ENCODE measurements at places on chromosomes 2 and 18.

DNA sequence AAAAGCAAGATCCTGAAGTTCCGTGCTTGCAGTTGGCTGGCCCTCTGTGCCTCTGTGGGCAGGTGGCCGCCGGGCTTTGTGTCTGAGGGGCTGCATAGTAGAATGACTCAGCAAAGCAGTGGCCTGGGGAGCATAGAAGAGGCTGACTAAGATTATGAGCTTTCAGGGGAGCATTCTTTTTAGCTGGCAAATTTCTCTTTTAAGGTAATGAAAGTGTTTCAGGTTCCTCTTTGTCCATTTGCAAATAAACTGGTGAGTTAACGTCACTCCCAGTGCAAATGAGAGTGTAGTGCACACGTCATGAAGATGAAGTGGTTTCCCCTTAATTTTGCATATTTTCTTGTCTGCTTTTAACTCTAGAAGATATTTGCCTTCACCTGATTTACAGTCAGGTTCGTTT is 98.6 kb downstream of the BCL2L11 start:
- no peaks in the 10 kb centered on the region for H3K4me1 ChIP-seq
- H3K4me3 ChIP-seq: no peak overlapping the region
- H3K36me3 ChIP-seq: no peaks in the 10 kb centered on the region

DNA sequence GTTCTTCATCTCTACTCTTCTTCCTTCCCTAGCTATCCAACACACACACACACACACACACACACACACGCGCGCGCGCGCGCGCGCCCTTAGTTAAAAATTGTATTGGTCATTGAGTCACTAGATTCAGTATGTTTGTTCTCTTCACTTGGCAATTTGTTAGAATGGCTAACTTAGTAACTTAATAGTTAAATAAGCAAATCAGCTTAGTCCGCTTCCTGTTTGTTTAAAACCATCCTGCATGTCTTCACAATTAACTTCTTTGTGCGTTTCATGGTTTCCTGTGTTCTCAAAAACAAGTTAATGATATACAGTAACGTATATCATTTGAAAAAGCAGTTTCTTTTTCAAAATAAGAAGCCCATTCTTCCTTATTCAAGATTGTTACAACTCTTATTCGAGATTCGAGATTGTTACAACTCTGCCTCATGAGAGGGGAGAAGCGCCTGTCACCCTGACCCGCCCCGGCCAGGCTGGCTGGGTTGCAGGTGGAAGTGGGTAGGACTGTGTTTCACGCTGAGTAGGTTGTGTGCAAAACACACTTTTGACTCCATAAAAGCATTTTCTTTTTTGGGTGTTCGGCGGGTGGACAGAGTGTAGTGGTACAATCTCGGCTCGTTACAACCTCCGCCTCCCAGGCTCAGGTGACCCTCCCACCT is 9.5 kb upstream of the CNNM3 start:
- no peaks in the 10 kb centered on the region for H3K36me3 ChIP-seq
- no peaks in the 10 kb centered on the region for H3K27me3 ChIP-seq
- H3K4me3 ChIP-seq: no peak overlapping the region

- DNase-seq: no peak
- peak overlapping the region; percentile 100 for H3K4me3 ChIP-seq
- peaks cover 36% of the 10 kb centered on the region for H3K4me1 ChIP-seq
- H3K27ac ChIP-seq: peak overlapping the region; percentile 61
- no peaks in the 10 kb centered on the region for H3K27me3 ChIP-seq
These were observed 689 bp downstream of the OST4 start for GRCh38 chr2:27070653-27071276.

- no peaks in the 10 kb centered on the region for H3K27me3 ChIP-seq
- H3K4me1 ChIP-seq: no peaks in the 10 kb centered on the region
- H3K4me3 ChIP-seq: no peak overlapping the region
These were observed 56.3 kb downstream of the POMC start for GRCh38 chr2:25112113-25112512.

GRCh38 chr2:6883448-6884122 is 6.0 kb downstream of the RSAD2 start:
- no peak overlapping the region for H3K27ac ChIP-seq
- DNase-seq: no peak
- no peaks in the 10 kb centered on the region for H3K36me3 ChIP-seq
- no peaks in the 10 kb centered on the region for H3K27me3 ChIP-seq
- no peak overlapping the region for H3K4me3 ChIP-seq
- no peaks in the 10 kb centered on the region for H3K4me1 ChIP-seq

DNA sequence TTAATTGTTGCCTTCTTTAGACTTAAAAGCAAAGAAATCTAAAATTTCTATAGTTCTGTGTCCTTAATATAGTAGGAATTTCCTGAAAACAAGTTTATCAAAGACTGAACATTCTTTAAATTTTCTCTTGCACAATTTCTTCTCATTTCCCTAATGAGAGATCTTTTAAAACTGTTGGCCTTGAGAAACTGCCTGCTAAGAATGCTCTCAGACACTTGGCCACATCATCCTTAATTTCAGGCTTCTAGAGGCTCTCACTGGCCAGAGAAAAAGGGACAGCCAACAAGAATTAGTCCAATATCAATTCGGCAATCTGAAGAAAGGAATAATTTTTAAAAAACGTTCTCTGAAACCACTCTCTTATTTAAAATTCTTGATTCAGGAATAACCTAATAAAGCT is 167.0 kb upstream of the CREB1 start:
- H3K36me3 ChIP-seq: no peaks in the 10 kb centered on the region
- DNase-seq: no peak
- no peak overlapping the region for H3K27ac ChIP-seq
- H3K27me3 ChIP-seq: no peaks in the 10 kb centered on the region
- no peaks in the 10 kb centered on the region for H3K4me1 ChIP-seq

DNA sequence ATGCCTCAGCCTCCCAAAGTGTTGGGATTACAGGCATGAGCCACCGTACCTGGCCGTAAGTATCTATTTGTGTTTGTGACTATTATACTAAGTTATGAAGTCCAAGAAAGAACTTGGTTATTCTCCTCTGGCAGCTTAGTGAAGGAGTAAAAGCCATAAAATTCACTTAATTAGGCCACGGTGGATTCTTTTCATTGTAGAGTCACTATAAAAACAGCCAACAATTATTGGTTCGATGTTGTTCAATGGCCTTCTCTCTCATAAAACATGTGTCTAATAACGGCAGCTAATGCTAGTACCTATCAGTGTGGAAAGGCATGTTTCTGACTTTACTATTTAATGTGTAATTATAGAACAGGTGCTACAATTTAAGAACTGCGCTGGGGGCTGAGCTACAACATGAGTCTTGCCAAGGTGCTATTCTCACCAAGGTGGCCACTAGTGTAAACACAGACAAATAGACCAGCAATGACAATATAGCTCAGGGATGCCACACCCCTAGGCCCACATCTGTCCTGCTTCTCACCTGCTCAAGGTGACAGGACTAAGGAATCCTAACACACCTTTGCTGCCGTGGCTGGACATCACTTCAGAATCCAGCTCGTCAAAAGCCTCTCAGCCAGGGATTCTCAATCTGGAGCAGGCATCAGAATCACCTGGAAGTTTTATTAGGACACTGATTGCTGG is 17.2 kb downstream of the ATP8B1 start:
- H3K27me3 ChIP-seq: no peaks in the 10 kb centered on the region
- no peak for DNase-seq
- no peak overlapping the region for H3K27ac ChIP-seq
- H3K4me1 ChIP-seq: no peaks in the 10 kb centered on the region
- H3K4me3 ChIP-seq: no peak overlapping the region

GRCh38 chr2:186925514-186925913 is 76.5 kb upstream of the ZSWIM2 start:
- no peak overlapping the region for H3K4me3 ChIP-seq
- no peak for DNase-seq
- H3K27ac ChIP-seq: no peak overlapping the region
- no peaks in the 10 kb centered on the region for H3K27me3 ChIP-seq
- H3K4me1 ChIP-seq: no peaks in the 10 kb centered on the region

DNA sequence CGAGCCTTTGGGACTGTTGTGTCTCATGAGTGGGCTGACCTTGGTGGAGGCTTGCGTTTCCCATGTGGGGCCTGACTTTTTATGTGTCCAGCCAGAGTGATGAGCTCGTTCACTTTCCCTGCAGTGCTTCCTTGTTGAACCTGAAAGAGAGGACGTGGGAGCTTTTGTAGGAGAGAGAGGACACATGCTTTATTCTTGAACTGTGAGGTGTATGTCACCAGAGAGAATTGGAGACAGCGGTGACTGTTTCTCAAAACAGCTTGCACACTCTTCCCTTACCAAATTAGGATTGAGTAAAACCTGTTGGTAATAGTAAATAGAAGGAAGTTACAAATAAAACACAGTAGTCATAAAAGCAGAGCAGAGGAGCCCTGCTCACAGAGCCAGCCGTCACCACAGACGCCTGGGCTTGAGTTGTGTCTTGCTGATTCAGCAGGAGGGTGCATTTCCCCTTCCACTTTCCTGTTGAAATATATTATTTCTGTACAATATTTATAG is 60.7 kb downstream of the INPP4A start:
- no peaks in the 10 kb centered on the region for H3K27me3 ChIP-seq
- peaks cover 74% of the 10 kb centered on the region for H3K4me1 ChIP-seq
- DNase-seq: peak; percentile 77
- peak overlapping the region; percentile 97 for H3K27ac ChIP-seq
- peak overlapping the region; percentile 10 for H3K4me3 ChIP-seq

DNA sequence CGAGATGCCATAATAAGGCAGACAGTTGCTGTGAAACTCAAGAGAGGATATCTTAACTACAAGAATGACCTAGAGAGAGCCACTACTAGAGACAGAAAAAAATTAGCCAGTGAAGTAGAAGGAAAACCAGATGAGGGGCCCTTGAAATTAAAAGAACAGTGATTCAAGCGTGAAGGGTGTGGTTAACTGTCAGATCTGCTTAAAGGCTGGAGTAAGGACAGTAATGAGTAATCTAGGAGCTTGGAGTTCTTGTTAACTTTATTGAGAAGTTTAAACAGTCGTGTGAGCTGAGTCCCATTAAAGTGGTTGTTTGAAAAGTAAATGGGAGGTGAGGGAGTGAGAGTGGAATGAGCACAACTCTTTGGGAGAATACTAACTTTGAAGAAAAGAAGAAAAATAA is 21.3 kb downstream of the PIGN start:
- no peak overlapping the region for H3K27ac ChIP-seq
- no peaks in the 10 kb centered on the region for H3K4me1 ChIP-seq
- no peak for DNase-seq
- no peaks in the 10 kb centered on the region for H3K27me3 ChIP-seq
- no peaks in the 10 kb centered on the region for H3K36me3 ChIP-seq

GRCh38 chr2:113846429-113846828 is 43.5 kb upstream of the ACTR3 start:
- H3K27me3 ChIP-seq: no peaks in the 10 kb centered on the region
- no peaks in the 10 kb centered on the region for H3K36me3 ChIP-seq
- no peaks in the 10 kb centered on the region for H3K4me1 ChIP-seq
- no peak overlapping the region for H3K4me3 ChIP-seq
- no peak for DNase-seq

DNA sequence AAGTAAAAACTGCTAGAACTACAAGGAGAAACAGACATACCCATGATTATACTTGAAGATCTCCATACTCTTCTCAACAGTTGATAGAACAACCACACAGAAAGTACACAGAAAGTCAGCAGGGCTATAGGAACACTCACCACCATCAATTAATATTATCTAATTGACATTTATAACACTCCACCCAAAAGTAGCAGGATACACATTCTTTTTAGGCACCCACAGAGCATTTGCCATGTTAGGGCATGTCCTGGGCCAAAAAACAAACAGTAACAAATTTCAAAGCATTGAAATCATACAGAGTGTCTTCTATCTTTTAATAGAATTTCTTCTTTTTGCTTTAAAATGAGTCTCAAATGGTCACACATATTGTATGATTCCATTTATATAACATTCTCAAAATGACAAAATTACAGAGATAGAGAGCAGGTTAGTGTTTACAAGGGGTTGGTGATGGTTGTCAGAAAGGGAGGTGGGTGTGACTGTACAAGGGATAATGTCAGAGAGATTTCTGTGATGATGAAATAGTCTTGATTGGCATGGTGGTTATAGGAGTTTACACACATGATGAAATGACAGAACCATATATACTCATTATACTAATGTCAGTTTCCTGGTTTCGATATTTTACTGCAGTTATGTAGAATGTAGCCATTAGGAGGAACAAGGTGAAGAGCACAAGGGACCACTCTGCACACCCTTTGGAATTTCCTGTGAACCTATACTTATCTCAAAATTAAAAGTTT is 82.8 kb downstream of the NCK2 start:
- H3K27ac ChIP-seq: no peak overlapping the region
- H3K4me3 ChIP-seq: no peak overlapping the region
- no peak for DNase-seq
- no peaks in the 10 kb centered on the region for H3K27me3 ChIP-seq
- H3K4me1 ChIP-seq: no peaks in the 10 kb centered on the region
- H3K36me3 ChIP-seq: no peaks in the 10 kb centered on the region

DNA sequence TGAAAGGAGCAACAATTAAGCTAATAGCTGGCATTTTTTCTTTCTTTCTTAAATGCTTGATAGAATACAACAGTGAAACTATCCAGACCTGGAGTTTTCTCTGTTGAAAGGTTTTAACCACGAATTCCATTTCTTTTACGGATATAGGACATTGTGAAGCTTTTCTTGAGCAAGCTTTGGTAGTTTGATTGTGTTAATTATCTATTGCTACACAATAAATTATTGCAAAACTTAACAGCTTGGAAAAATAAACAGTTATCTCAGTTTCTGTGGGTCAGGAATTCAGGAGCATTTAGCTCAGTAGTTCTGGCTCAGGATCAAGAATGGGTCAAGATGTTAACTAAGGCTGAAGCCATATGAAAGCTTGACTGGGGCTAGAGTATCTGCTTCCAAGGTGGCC is 11.7 kb downstream of the PHOSPHO2 start:
- H3K4me1 ChIP-seq: no peaks in the 10 kb centered on the region
- no peaks in the 10 kb centered on the region for H3K36me3 ChIP-seq
- H3K27ac ChIP-seq: no peak overlapping the region
- no peak for DNase-seq

GRCh38 chr2:31893094-31893493 is 117.7 kb downstream of the MEMO1 start:
- no peaks in the 10 kb centered on the region for H3K36me3 ChIP-seq
- H3K4me1 ChIP-seq: no peaks in the 10 kb centered on the region
- no peak for DNase-seq
- no peaks in the 10 kb centered on the region for H3K27me3 ChIP-seq

All from MM.1S (cell line).